Occipital lobe (tissue), 3 donors: ENCODE measurements at places on chromosomes 5 and 9. TPM values are rescaled to one million over a fixed set of nuclear protein-coding genes. Genes with fewer than 3 reads are reported as not detected.

Gene DAPK1
- 67.4 TPM for total RNA-seq

Gene ZNF354C
- total RNA-seq: 59.6 TPM

Gene STOM
- total RNA-seq: 25.1 TPM

Gene CCL21
- total RNA-seq: not detected

Gene ZNF367
- total RNA-seq: 3.3 TPM
